ENCODE measurements at places on chromosomes 16 and 17.

DNA sequence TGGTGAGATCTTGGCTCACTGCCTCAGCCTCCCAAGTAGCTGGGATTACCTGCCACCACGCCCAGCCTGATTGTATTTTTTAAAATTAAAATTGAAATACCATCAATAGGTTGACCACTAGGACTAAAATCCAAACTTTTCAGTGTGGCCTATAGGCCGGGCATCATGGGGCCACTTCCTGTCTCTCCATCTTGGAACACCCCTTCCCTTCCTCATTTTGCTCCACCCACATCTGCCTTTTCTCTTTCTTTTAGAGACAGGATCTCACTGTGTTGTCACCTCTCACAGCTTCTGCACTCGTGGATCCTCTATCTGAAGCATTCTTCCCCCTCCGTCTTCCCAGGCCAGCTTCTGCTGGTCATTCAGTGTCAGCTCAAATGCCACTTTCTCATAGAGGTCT is 57.0 kb downstream of the BMERB1 start:
- no peak for DNase-seq

- no peak for DNase-seq
Observed at GRCh38 chr16:3471518-3472176, 23.6 kb downstream of the C16orf90 start.

DNA sequence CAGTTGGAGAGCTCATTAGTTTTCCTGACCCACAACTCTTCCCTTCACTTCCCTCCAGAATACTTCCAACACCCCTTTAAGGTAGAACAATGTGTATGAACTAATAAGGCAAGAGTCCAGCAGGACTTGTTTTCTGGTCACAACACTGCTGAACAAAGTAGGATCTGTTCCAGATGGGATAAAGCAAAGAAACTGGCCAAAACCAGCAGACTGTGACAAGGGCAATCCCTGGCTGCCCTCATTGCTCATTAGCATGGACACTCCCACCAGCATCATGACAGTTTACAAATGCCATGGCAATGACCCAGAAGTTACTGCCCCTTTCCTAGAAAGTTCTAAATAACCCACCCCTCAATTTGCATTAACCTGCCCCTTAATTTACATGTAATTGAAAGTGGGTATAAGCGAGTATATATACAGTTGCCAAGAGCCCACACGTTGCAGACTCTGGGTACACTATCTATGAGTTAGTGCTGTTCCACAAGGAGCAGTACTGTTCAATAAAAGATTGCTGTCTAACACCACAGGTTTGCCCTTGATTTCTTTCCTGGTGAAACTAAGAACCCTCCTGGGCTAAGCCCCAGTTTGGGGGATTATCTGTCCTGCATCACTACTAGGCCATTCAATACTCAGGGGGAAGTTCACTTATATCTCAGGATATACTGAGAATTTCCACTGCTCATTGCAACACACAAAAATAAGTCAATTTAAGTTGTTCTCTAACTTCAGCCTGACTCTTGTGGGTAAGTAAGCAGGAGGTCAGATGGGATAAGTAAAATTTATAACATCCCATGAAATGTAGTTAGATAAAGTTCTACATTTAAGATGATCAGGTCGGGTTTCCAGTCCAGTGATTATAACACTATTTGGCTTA is 82.3 kb downstream of the SSH2 start:
- no peak for DNase-seq

- DNase-seq, result no peak
Observed at GRCh38 chr17:62631936-62632924, 4.8 kb downstream of the MRC2 start.

DNA sequence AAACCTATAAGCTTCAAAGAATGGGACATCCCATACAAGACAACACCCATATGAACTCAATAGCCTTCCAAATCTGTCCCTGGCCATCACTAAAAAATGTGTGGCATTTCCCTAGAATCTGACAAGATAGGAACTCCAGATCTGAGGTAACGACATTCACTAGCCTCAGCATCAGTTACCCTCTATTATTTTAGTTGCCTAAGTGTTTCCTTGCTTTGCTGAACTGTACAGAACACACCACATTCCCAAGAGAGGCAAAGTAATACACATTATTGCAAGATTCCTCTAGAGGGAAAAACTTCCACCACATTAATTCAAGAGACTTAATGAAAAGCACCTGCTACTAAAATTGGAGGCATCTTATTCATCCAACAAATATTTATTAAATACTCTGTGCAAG is 5.0 kb downstream of the LSM12 start:
- DNase-seq, result no peak

- no peak for DNase-seq
Observed at GRCh38 chr17:82718986-82719685, 2.6 kb downstream of the FN3KRP start.

DNA sequence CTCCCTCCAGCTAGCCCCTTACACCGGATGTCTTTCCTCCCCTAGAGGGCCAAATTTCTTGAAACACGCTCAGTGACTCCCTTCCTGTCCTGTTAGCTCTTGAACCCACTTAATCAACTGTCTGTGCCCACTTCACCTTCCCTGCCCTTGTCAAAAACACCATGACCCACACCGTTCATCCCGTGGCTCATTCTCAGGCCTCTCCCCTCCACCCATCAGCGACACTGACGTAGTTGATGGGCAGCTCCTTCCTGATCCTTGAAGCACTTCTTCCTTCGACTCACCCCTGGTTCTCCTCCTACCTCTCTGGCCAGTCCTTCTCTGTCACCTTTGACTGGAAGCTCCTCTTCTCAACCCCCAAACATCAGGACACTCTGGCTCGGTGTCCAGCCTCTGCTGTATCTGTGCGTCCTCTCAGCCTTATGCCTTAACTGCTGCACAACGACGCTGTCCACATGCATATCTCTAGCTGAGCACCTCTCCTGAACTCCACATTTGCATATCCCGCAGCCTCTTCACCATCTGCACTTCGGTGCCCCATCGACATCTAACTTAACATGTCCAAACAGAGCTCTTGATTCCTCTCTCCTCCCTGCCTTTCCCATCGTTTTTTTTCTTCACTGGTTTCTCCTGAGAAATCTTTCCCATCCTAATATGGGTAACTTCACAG is 39.3 kb upstream of the CCDC182 start:
- no peak for DNase-seq
